Heart left ventricle (tissue), 16 donors: ENCODE measurements at places on chromosomes 13 and 19. TPM values are rescaled to one million over a fixed set of nuclear protein-coding genes. Genes with fewer than 3 reads are reported as not detected.

Gene RFPL4A
- total RNA-seq = not detected

Gene ALOX5AP
- total RNA-seq = 6.1 TPM

Gene CEACAM20
- total RNA-seq = not detected

Gene SSC5D
- 3.1 TPM for total RNA-seq

Gene APOE
- total RNA-seq = 22.9 TPM

Gene DAND5
- total RNA-seq = 6.1 TPM

Gene GPR180
- total RNA-seq = 3.1 TPM

Gene CAPN12
- total RNA-seq = 0.45 TPM

Gene CGB5
- total RNA-seq = not detected

Gene ZNF574
- 7.9 TPM for total RNA-seq

DNA sequence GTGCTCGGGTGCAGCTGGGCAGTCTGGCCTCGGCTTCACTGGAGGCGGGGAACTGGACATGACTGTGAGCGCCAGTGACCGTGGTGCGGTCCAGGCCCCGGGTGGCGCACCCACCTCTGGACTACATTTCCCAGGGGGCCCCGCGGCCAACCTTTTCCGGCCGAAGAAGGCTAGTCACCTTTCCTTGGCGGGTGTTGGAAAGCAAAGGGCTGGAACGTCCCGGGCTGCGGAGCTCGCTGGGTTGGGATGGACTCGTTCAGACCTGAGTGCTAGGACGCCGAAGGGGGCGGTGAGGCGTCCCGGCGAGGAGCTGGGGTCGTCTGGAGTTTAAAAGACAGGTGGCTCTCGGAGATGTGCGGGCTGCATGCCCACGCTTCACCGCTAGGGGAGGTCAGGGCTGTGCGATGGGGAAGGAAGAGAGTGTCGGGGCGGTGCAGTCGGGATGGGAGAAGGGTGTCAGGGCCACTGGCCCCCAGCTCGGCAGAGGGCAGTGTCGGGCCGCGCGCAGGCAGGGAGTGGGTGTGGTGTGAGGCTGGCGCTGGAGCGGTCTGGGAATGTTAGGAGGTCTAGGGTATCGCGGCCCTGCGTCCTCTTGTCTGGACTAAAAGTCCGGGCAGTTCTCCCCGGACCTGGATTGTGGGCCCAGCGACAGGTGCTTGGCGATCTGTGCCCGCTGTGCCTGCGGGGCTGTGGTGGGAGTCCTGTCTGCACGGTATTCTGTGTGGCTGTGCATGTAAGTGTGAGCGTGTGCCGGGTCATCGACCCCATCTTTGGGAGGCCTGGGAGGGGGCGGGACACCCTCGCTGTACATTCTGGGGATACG, 57.1 kb downstream of the ZNF568 start:
- DNase-seq = peak; percentile 89

DNA sequence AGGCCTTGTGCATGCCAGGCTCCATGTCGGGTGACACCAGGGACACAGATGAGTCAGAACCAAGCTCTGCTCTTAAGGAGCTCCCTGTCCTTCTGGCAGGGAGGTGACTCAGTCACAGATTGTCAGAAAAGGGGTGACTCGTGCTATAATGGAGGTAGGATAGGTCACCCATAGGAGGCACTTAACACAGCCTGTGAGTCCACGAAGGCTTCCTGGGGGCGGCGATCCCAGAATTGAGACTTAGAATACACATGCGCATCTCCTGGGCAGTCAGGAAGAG, 19.6 kb downstream of the FUZ start:
- no peak for DNase-seq

GRCh38 chr19:47353307-47353712, 4.2 kb downstream of the DHX34 start:
- DNase-seq = no peak

- no peak for DNase-seq
Observed at GRCh38 chr13:54144828-54145227, 1116.2 kb downstream of the OLFM4 start.

GRCh38 chr19:15640904-15641597, 354 bp downstream of the CYP4F3 start:
- no peak for DNase-seq

DNA sequence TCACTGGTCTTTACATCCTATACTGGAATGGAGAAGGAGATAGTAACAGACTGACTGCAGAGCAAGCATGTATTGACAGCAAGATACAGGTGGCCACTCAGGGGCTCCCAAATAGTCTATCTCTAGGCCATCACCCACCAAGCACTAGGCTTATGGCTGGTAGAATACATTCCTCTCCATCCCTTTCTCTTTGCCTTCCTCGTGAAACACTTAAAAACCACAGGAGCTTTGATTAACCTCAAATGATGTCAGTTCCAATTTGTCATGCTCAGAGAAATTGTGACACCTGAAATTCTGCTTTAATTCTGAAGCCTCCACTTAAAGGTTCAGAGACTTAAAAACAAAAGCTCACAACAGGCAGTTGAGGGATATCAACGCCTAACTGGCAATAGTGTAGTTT, 17.2 kb downstream of the ENOX1 start:
- no peak for DNase-seq

- no peak for DNase-seq
Observed at GRCh38 chr13:39283072-39283471, 244.8 kb downstream of the NHLRC3 start.

DNA sequence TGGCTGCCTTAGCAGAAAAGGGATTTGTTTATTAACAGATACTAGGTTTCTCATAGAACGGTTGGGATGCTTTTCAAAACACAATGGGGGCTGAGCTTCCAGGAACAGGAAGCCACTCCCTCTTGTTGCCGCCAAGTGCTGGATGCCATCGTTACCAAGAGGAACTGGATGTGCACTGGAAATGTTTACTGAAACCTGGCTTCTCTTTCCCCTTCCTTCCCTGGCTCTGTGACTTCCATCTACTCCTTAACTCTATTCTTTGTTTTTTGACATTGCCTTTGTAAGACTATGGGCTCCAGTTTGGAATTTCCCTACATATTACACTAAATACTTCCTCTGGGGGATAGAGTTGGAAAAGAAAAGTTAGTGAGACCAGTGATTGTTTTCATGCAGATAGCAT, 11.7 kb upstream of the KL start:
- peak; percentile 51 for DNase-seq

DNA sequence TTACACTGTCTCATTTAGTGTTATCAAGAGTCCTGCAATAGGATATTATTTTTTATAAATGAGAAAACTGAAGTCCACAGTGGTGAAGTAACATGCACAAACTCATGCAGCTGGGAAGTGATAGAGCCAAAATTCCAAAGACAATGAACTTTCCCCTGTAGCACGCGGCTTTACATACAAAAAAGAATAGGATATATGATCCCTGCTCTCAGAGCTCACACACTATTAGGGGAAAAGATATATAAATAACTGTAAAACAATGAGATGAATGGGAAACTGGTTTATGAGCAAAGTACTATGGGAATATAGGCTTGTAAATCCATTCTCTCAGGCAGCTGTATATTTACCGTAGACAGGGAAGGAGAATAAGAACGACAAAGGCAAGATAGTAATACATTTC, 39.7 kb downstream of the THSD1 start:
- DNase-seq = no peak

- no peak for DNase-seq
Observed at GRCh38 chr13:23119131-23119530, 61.6 kb upstream of the SGCG start.

DNA sequence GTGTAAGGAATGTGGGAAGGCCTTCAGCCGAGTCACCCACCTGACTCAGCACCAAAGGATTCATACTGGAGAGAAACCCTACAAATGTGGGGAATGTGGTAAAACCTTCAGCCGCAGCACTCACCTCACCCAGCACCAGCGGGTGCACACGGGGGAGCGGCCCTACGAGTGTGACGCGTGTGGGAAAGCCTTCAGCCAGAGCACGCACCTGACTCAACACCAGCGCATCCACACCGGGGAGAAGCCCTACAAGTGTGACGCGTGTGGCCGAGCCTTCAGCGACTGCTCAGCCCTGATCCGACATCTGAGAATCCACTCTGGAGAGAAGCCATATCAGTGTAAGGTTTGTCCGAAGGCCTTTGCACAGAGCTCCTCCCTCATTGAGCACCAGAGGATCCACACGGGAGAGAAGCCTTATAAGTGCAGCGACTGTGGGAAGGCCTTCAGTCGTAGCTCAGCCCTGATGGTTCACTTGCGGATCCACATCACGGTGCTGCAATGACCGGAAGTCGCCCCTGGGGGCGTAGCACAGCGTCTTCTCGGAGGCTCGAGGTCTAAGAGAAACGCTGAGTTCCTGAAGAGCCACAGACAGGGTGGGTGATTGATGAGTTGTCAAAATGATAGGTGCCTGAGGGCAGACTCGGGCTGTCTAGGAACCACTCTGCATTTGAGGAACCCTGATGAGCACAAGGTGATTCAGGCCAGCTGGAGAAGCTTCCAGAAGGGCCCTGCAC, 12.2 kb downstream of the ZSCAN22 start:
- DNase-seq = no peak

DNA sequence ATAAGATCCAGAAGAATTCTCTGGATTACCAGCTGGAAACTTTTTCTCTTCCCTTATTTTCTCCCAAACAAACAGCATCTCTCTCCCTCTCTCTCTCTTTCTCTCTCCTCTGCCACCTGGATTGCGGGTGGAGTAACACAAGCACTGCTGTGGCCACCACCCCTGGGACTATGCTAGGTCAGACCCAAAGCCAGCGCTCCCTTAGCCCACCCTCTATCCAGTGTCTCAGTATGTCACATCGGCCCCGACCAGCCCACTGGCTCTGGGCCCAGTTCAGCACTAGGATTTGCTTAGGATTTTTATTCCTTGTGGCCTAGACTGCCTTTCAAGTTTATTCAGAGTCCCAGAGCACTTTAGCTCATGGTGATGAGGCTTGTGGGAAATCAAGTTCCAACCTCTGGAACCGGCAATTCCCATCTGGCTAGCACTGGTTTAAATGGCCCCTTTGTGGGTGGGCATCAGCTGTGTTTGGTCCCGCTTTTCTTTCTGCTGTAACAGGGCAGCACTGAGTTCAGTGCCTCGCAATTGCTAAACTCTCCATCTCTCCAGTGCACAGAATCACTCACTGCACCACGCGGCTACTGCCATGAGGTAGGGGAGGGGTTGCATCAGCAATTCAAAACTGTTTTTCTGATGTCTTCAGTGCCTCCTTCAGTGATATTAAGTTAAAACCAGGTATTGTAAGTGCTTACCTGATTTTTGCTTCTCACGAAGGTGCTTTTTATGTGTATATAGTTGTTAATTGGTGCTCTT, 1623.1 kb downstream of the SLITRK5 start:
- no peak for DNase-seq

DNA sequence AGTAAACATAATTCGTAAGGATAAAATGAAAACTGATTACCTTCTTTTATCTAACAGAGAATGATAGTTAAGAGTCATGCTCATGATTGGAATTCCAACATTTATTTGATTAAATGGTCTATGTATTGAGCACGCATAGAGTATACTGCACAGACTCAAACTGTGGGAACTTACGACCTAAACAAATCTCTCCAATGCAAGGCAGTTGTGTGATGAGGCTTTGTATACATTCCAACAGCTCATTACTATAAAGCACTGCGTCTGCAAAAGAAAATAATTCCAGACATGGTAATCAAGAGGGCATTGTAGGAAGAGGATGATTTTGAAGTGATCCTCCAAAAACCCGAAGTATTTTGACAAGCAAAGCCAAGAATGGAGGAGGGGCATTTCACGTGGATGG, 169.5 kb downstream of the NUFIP1 start:
- no peak for DNase-seq

DNA sequence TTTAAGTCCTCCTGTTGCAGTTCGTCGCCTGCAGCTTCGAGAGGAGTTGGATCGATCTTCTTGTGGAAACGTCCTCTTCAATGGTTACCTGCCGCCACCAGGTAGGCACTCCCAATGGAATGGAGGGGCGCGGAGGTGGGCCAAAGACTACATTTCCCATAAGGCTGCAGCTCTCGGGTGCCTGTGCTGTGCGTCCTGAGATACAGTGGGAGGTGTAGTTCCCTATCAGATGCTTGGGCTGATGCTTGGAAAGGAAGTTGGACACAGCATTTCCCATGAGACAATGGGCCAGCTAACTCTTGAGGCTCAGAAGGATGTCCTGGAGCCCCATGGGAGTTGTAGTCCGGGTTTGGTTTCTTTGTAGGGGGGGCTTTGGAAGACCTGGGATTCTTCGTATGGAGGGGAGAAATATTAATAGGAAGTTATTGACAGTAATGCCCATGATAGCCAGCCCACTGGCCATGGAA, 1.8 kb downstream of the SHKBP1 start:
- DNase-seq = peak; percentile 26
